Right atrium auricular region (tissue), 2 donors: ENCODE measurements at places on chromosomes 12 and 14. TPM values are rescaled to one million over a fixed set of nuclear protein-coding genes. Genes with fewer than 3 reads are reported as not detected.

Gene REP15
- 1.4 TPM for total RNA-seq

Gene LGMN
- 65.6 TPM for total RNA-seq

Gene AQP6
- 0.08 TPM for total RNA-seq

Gene TRIM9
- 1.3 TPM for total RNA-seq

Gene DYRK2
- 86.6 TPM for total RNA-seq

Gene NPAS3
- total RNA-seq, result 0.67 TPM

Gene GALNT9
- 4.0 TPM for total RNA-seq

Gene CLEC14A
- total RNA-seq, result 63.0 TPM

Gene KANSL2
- total RNA-seq, result 17.4 TPM

Gene SLC41A2
- total RNA-seq, result 12.0 TPM

Gene DDN
- total RNA-seq, result 0.44 TPM

Gene WNT1
- not detected for total RNA-seq

Gene INHBC
- not detected for total RNA-seq

Gene BATF
- 6.2 TPM for total RNA-seq

Gene RPL10L
- total RNA-seq, result not detected

Gene FGD4
- total RNA-seq, result 13.5 TPM

Gene CLEC4C
- not detected for total RNA-seq
